ENCODE measurements at places on chromosomes 16 and 17.

- peak; percentile 42 for DNase-seq
Observed at GRCh38 chr17:64741038-64741641, 79.0 kb upstream of the SMURF2 start.

- DNase-seq, result no peak
Observed at GRCh38 chr17:28029044-28029443, 13.4 kb upstream of the NLK start.

DNA sequence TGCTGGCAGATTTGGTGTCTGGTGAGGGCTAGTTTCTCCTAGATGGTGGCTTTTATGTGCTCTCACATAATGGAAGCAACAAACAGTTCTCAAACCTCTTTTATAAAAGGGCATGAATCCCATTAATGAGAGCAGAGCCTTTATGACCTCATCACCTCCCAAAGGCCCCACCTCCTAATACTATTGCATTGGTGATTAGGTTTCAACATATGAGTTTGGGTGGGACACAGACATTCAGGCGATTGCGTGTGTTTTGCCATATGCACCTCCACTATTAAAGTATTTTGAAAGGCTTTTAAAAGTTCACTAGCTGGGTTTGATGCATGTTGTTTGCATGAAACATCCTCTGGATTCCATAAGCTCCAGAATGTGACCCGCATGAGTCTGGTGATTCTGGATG is 24.4 kb upstream of the DNAJA2 start:
- no peak for DNase-seq

DNA sequence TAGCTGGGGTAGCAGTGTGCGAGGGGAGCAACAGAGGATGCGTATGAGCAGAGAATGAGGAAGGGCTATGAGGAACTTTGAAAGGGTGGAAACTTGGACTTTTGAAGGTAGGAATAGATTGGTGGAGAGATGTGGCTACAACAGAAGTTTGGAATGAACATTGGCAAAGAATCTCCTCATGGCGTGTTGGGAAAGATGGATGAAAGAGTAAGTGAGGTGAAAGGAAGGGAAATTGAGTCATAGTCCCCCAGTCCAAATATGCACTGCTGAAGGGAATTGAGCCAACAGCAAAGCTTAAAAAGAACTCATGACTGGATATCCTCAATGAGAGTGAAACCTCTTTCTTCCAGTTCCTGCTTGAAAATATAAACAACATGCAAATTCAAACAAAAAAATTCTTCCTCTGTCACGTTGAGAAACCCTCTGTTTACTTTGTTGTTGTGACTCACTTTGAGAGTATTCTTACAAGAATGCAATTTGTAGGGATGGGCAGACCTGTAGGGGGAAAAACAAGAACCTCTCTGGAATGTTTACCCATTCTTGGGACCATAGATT is 313.2 kb upstream of the KCNJ16 start:
- no peak for DNase-seq

DNA sequence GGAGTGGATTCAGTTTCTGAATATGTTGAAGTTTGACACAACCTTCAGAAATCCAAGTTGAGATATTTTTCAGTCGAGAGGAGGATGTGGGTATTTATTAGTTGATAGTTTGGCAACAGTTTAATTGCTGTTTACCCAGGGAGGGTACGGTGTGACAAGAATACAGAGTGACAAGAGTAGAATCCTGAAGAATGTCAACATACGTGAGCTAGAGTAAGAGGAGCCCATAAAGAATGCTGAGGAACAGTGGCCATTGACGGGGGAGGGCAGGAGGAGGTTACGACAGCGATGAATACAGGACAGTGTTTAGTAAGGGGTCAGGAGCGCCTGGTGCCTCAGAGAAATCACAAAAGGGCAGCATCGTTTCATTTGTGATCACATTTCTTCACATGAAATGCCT is 76.5 kb downstream of the AATF start:
- DNase-seq, result no peak

Measured in posterior cingulate gyrus (tissue), 11 donors.